Activated CD4-positive, alpha-beta memory T cell treated with anti-CD3 and anti-CD28 coated beads for 36 hours (primary cell): ENCODE measurements at places on chromosomes 3 and 15. TPM values are rescaled to one million over a fixed set of nuclear protein-coding genes. Genes with fewer than 3 reads are reported as not detected.

The CASR gene
- 0.19 TPM for total RNA-seq

The LCMT2 gene
- 9.1 TPM for total RNA-seq

The B3GALNT1 gene
- 1.6 TPM for total RNA-seq

The RYR3 gene
- not detected for total RNA-seq

The TTLL13 gene
- total RNA-seq = 0.73 TPM

The GPR62 gene
- not detected for total RNA-seq

The FMN1 gene
- total RNA-seq = not detected

The IGDCC3 gene
- not detected for total RNA-seq

The PIGB gene
- total RNA-seq = 18.0 TPM

The CFAP100 gene
- not detected for total RNA-seq

The PTH1R gene
- not detected for total RNA-seq

The EFHB gene
- total RNA-seq = 0.51 TPM

The OXTR gene
- total RNA-seq = 1.1 TPM

The SPINK8 gene
- total RNA-seq = not detected

The C3orf49 gene
- not detected for total RNA-seq

The GTF2E1 gene
- total RNA-seq = 19.8 TPM

The SMCO1 gene
- not detected for total RNA-seq

The LCTL gene
- not detected for total RNA-seq

The GPR27 gene
- 1.2 TPM for total RNA-seq

The FBXW12 gene
- not detected for total RNA-seq

The SLC25A26 gene
- total RNA-seq = 22.6 TPM

The GCNT3 gene
- total RNA-seq = not detected

The PP2D1 gene
- not detected for total RNA-seq

The ACP3 gene
- not detected for total RNA-seq

The UBR1 gene
- 24.5 TPM for total RNA-seq

The CYP8B1 gene
- total RNA-seq = not detected

The CRYGS gene
- total RNA-seq = 2.7 TPM

The EPHB1 gene
- 1.3 TPM for total RNA-seq

The ATP6V1A gene
- 43.5 TPM for total RNA-seq

The GNB4 gene
- 0.51 TPM for total RNA-seq

The GOLGA8G gene
- total RNA-seq = not detected

The HESX1 gene
- total RNA-seq = 0.90 TPM

The SNAP23 gene
- total RNA-seq = 43.1 TPM
